Stimulated activated CD4-positive, alpha-beta T cell treated with anti-CD3 and anti-CD28 coated beads, Interleukin-4, amount 100 ng/mL, for 48 hours (primary cell): ENCODE measurements at places on chromosomes 16 and 17.
A peak's percentile ranks its signal among the peaks of the same experiment; 100 is the strongest.

- DNase-seq: no peak
Observed at GRCh38 chr16:5560084-5560483, 462.5 kb upstream of the EEF2KMT start.

GRCh38 chr16:19235886-19236285 is 49.6 kb upstream of the CLEC19A start:
- no peak for DNase-seq

DNA sequence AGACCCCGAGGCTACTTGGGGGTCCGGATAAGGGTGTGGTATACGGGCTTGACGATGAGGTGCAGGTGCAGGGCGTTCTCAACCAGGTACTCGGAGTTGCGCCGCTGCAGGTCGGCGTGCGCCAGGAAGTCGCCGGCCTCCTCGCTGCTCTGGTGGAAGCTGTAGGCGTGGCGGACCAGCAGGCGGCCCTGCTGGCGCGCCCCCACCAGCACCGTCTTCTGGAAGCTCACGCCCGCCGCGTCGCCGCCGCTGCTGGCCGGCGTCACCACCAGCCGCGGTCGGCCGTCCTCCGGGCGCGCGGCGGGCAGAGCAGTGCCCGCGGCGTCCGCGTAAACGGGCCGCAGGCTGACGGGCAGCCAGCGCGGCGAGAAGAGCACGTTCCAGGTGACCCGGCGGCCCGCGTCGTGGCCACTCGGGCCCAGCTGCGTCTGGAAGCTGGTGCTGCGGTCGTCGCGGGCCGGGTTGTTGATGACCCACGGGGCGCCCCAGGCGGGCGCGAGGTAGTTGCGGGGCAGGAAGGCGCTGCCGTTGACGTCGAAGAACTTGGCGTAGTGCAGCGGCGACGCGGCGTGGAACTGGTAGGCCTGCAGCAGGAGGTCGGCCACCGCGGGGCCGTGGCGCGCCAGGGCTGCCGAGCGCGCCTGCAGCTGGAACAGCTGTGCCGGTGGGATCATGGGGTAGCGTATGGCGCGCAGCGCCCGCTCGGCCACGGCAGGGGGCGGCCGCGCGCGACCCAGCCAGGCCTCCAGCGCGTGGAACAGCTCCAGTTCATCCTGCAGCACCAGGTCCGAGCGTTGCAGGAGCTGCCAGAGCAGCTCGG is 4.8 kb downstream of the BTBD17 start:
- no peak for DNase-seq

DNA sequence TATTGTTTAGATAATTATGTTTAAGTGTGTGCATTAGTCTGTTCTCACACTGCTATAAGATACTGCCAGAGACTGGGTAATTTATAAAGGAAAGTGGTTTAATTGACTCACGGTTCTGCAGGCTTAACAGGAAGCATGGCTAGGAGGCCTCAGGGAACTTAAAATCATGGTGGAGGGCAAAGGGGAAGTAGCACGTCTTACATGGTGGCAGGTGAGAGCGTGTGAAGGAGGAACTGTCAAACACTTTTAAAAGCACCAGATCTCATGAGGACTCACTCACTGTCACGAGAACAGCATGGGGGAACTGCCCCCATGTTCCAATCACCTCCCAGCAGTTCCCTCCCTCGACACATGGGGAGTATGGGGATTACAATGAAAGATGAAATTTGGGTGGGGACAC is 203.5 kb upstream of the GOT2 start:
- no peak for DNase-seq

DNA sequence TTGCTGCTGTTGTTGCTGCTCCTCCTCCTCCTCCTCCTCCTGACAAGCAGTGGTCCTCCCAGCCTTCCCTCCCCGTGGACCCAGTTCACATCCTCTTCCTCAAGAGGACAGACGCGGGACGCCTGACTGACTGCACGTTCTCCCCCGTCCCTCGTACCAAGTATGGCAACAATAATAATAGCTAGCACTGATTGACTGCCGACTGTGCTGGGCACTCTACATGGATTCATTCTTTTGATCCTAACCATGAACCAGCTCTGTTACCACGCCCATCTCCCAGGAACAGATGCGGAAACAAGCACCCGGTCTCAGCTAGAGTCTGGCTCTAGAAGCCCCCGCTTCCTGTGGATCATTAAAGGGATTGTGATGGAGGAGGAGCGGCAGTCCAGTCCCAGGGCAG is 78.0 kb downstream of the GNAO1 start:
- DNase-seq: no peak

DNA sequence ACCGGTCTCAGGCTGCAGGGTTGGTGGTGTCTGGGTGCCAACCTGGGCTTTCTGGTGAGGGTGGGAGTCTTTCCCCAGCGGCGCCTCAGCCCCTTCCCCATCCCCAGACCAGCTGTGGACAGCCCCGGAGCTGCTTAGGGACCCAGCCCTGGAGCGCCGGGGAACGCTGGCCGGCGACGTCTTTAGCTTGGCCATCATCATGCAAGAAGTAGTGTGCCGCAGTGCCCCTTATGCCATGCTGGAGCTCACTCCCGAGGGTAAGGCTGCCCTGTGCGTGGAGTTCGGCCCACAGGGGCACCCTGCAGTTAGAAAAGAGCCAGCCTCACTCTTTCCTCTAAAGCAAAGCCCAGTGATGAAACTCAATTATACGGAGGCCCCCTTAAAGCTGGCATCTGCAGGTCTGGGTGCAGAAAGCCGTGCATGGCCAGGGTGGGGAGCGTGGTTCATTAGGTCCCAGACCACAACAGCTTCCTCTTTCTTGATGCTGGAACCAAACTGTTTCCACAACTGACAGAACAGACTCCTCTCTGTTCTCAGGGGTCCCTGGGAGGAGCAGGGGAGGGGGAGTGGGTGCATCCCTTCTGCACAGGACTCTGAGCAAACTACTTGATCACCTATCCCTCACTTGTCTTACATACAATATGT is 10.7 kb downstream of the GUCY2D start:
- no peak for DNase-seq

DNA sequence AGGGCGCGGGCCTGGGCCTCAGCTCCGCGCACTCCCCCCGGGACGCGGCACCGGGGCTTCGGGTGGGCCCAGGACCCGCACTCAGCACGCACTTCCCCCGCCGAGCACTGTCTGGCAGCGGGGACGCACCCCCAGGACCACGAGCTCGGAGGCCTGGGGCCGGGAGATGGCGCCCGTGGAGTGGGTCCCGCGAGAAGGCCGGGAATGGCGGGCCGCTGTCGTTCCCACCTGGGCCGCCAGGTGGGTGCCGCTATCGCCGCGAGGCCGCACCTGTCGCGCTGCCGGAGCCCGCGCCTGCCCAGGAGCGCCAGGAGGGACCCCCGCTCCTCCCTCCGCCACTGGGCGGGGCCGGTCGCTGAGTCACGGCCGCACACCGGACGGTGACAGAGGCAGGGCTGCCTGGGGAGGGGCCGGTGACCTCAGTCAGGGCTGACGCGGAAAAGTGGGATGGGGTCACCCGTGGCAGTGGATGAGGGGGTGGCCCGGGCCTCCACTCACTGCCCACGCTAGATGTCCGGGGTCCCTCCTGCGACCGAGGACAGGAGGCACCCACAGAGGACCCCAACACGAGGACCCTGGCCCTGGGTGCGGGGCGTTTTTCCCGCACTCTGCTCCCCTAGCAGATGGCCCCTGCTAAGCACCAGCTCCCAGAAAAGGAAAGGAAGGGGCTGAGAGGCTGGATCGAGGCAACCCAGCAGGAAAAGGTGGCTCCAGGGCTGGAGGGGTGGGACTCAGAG is 6.9 kb upstream of the ACTG1 start:
- DNase-seq: peak; percentile 44

GRCh38 chr17:75588596-75589011 is 1.0 kb downstream of the MYO15B start:
- DNase-seq: no peak

- DNase-seq: no peak
Observed at GRCh38 chr16:84484579-84485254, 19.7 kb downstream of the MEAK7 start.

- no peak for DNase-seq
Observed at GRCh38 chr17:17728550-17729251, 47.4 kb downstream of the RAI1 start.

GRCh38 chr16:66751303-66751991 is at the start of gene DYNC1LI2:
Gene DYNC1LI2, minus strand, starts transcription at chr16:66751609. Its CDS starts 18 bp downstream, at chr16:66751591.
- DNase-seq: peak; percentile 78

DNA sequence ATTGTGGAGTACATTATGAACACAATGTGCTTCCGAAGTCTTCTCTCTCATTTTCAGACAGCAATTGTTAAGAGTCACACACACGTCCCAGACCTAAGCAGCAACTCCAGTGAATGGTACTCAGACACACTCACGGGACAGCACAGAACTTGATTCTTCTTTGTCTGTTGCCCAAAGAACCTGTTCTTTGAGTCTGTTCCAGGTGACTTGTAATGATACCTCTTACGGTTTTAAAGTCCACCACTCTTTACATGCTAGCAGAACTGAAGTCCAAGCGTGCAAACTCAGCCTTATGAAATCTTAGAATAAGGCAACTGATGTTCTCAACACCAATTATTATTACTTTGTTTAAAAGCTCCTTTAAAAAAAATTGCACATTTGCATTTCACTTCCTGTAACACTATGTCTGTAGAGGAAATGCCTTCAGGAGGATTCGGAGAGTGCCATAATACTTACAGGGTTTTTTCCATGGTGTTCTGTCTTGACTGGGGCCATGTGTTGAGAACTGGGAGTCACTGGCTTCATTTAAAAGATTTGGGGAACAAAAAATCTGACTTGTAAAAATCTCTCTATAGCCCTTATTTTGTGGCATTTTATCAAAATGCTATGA is 48.1 kb downstream of the MARF1 start:
- DNase-seq: no peak

GRCh38 chr17:19494961-19495806 is 38.5 kb upstream of the SLC47A1 start:
- no peak for DNase-seq

DNA sequence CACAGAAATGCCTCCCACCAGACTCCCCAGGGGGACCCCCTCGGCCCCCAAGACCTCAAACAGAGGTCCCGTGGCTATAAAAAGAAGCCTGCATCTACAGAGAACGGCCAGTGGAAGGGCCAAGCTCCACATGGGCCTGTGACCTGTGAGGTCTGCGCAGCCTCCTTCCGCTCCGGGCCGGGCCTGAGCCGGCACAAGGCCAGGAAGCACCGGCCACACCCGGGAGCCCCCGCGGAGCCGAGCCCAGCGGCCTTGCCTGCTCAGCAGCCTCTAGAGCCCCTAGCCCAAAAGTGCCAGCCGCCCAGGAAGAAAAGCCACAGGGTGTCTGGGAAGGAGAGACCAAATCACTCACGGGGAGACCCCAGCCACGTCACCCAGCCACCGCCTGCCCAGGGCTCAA is 18.3 kb upstream of the ZFPM1 start:
- DNase-seq: no peak

- DNase-seq: no peak
Observed at GRCh38 chr17:50359998-50360461, 13.0 kb downstream of the MRPL27 start.

- DNase-seq: no peak
Observed at GRCh38 chr17:51850201-51850600, 308.3 kb downstream of the CA10 start.

GRCh38 chr16:89890886-89891657 is 17.7 kb downstream of the TCF25 start:
- no peak for DNase-seq

- no peak for DNase-seq
Observed at GRCh38 chr17:40966848-40967247, at the start of gene KRT39. Gene KRT39, minus strand, starts transcription at chr17:40966948. Its CDS starts 92 bp downstream, at chr17:40966856.

- DNase-seq: no peak
Observed at GRCh38 chr16:50861451-50861850, 119.6 kb downstream of the CYLD start.

DNA sequence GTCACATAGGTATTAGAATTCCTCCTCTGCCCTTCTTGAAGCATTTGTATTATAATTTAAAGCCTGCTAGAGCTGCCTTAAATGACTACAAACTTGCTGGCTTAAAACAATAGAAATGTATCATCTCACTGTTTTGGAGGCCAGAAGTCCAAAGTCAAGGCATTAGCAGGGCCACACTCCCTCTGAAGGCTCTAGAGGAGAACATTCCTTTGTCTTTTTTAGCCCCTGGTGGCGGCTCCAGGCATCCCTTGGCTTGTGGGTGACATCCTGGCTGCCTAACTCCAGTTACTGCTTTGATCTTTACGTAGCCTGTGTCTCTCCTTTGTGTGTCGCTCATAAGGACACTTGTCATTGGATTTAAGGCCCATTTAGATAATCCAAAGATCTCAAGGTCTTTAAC is 186.6 kb upstream of the SALL1 start:
- DNase-seq: no peak

DNA sequence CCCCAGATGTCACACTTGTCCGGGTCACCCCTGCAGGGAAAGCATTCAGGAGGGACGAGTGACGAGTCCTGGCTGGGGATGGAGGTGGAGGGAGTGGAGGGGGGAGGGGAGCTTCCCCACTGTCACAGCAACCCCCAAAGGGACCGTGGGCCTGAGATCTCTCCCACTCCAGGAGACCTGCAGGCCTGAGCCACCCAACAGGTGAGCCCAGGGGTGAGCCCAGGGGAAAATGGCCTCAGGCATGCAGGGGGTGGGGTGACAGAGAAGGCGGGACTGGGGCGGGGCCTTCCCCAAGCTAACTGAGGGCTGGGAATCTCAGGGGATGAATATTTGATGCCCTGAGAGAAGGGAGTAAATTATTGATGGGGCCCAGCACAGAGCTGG is 2.4 kb downstream of the USH1G start:
- DNase-seq: no peak

GRCh38 chr16:46920402-46921068 is 36.4 kb downstream of the GPT2 start:
- no peak for DNase-seq

DNA sequence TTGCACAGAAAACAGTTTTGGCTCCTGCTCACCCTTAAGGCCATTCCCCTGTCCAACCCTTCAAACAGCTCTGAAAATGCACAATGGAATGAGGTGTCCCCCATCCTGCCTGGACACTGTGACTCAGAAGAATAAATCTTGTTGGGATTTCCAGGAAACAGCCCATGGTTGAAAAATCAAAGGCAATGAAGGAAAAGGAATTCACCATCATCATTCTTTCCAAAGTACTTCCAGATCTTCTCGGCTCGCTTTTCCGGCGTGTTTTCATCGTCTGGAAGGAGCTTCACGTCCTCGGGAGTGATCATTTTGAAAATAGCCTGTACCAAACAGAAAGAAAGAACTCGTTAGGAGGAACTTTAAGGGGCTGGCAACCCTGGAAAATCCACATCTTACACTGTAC is 4.3 kb downstream of the RCVRN start:
- no peak for DNase-seq

GRCh38 chr17:35875072-35875799 is 4.9 kb downstream of the CCL5 start:
- no peak for DNase-seq

- peak; percentile 14 for DNase-seq
Observed at GRCh38 chr16:82653550-82654511, 27.1 kb downstream of the CDH13 start.

- no peak for DNase-seq
Observed at GRCh38 chr16:87622756-87623319, 20.5 kb downstream of the JPH3 start.

GRCh38 chr16:70156207-70156978 is 17.2 kb upstream of the CLEC18C start:
- no peak for DNase-seq

DNA sequence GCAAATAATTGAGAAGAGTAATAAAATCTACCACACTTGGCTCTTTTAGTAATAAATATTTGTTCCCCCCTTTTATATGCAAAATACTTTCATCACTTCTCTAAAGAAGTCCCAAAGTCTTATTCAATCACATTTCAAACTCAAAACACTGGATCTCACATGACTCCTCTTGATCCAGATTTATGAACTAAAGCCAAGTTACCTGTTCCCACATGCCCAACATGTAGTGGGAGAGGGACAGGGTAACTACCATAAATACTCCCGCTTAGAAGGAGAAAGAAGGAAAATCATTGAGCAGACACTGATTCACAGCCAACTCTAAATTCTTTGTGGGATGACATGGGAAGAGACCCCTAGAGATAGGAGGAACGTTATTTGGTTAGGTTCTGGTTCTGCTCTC is 64.9 kb upstream of the PMFBP1 start:
- DNase-seq: no peak
